GOT3 (cell line): ENCODE measurements at places on chromosomes 1 and 21.

GRCh38 chr1:21149430-21149854 is 27.3 kb downstream of the EIF4G3 start:
- no peak for DNase-seq

GRCh38 chr1:30650038-30650967 is 73.1 kb downstream of the MATN1 start:
- DNase-seq, result no peak

DNA sequence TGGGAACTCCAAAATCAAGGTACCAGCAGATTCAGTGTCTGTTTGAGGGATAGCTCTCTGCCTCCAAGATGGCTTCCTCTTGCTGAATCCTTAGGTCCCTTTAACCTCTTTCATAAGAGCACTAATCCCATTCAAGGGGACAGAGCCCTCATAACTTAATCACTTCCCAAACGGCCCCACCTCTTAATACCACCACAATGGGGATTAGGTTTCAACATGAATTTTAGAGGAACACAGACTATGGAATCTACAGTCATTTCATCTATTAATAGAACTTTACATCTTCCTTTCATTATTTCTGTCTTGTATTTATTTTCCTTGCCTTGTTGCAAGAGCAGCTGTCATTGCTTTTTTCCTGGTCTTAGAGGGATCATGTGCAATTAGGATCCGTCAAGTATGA is 30.3 kb downstream of the HOOK1 start:
- no peak for DNase-seq

GRCh38 chr1:54239035-54239383 is 39.0 kb downstream of the MRPL37 start:
- DNase-seq, result no peak

- DNase-seq, result no peak
These were observed 12.2 kb downstream of the AKIRIN1 start for GRCh38 chr1:39003281-39003680.

- no peak for DNase-seq
These were observed 8.3 kb downstream of the CFHR2 start for GRCh38 chr1:196951711-196952394.

GRCh38 chr1:231550448-231550781 is 21.9 kb downstream of the TSNAX start:
- DNase-seq, result no peak

GRCh38 chr1:49630156-49630555 is 393.6 kb downstream of the AGBL4 start:
- no peak for DNase-seq

GRCh38 chr1:226672339-226672762 is 66.7 kb downstream of the ITPKB start:
- DNase-seq, result no peak

- DNase-seq, result no peak
These were observed 178.6 kb downstream of the RRAGC start for GRCh38 chr1:38680801-38681510.

- no peak for DNase-seq
These were observed 117.6 kb upstream of the ZNF678 start for GRCh38 chr1:227445746-227446145.

DNA sequence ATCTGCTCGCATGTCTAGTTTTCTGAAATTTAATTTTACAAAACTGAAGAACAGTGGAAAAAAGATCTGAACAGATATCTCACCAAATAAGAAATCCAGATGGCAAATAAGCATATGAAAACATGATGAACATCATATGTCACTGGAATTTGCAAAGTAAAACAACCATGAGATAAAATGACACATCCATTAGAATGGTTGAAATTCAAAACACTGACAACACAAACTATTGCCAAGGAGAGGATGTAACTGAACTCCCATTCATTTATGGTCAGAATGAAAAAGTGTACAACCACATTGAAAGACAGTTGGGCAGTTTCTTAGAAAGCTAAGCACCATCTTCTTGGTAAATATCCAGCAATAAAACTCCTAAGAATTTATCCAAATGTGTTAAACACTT is 312.7 kb upstream of the NCAM2 start:
- DNase-seq, result no peak

DNA sequence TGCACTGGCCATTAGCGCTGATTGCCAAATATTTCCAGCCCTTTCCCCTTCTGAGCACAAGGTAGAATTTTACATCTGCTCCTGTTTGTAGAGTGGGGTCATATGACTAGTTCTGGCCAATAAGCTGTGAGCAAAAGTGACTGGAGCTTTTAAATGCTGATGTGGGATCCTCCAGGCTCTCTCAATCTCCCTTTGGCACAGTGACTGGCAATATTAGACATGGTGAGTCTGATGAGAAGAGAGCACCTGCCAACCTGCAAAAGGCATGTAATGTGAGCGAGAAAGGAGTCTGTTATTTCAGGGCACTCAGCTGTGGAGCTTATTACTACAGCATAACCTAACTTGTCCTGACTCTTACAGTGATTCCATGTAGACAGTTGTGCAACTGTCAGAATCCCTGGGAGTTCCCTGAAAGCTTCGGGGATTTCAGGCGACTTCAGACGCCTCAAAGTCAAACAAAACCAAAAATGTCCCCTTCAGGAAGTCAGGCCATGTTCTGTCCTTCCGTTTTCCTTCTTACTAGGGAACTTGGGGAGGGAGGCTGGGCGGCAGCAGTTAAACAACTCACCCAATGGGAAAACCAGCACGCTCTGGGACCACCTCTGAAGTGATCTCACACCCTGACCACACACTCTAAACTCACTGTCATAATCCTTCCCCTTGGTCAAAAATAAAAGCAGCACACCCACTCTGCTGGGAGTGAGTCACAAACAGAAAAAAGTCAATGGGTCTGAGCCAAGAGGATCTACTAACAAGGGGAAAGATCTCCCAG is 3.6 kb upstream of the RASSF5 start:
- peak; percentile 72 for DNase-seq

DNA sequence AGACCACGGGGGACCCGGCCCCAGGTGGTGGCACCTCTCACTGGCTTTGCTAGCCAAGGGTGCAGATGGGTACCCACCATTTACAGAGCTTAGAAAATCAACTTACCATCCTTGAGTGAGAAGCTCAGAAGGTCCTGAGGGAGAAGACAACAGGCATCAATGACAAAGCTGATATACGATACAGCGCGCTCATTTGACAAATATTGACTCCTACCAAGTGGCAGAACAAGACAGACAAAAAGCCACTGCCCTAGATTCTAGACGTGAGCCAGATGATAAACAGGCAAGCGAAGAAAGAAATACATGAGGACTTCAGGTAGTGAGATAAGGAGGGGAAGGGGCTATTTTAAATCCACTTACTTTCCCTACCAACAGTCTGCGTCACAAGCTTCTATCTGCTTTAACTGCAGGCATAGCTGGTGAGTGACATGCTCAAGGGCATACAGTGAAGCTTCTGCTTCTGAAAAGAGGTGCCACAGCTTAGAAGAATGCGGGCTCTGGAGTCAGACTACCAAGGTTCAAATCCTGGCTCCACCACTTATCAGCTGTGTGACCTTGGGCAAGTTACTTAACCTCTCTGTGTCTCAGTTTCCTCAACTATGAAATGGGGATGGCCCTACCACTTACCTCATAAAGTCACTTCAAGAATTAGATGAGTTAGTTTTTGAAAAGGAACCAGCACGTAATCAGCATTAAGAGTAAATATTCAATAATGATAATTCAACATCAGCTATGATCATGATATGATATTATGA is 29.1 kb downstream of the TMCO4 start:
- DNase-seq, result no peak

- no peak for DNase-seq
These were observed 16.9 kb downstream of the PLA2G4A start for GRCh38 chr1:186845576-186846210.

DNA sequence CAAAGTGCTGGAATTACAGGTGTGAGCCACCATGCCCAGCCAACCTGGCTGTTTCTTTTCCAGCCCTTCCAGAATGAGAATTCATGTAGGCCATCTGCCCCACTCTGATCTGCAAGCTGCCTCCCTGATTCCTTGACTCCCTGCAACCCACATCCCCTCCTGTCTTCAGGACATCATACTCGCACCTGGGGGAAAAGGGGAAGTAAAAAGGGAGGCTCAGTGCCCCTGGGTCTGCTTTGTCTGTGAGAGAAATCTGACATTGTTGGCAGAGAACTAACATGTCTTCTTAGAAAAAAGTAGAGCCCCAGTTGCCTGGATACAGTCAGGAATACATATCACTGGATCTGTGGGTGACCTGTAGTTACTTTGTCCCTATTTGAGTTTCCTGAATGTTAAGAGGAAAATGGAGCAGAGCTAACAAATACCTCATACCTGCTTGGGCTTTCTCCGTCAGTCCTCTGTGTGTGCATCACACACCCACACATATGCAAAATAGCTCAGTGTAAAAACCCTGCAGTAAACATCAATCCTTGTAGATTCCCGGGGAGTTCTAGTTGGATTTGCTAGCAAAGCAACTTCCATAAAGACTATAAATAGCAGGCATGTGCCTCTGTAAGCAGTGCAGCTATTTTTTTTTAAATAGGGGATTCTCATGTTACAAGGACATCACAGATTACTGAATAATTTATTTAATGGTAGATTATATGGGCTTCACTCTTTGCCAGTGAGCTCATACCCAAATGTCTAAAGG is 62.9 kb downstream of the TEX35 start:
- DNase-seq, result no peak

DNA sequence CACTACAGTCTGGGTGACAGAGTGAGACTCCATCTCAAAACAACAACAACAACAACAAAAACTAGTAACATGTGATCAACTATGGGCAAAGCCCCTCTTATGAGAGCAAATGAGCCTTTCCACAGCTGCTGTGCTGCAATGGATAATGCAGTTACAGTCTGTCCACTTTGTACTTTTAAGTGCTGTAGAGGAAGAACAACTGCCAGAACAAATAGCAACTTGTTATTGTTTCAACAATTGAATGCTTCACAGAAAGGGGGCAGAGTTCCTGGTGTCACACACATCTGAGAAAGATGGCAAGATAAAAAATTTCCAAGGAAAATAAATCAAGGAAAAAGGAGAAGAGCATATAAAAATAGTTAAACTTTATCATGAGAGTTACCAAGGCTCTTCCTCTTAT is 243.6 kb upstream of the DMRTA2 start:
- no peak for DNase-seq

DNA sequence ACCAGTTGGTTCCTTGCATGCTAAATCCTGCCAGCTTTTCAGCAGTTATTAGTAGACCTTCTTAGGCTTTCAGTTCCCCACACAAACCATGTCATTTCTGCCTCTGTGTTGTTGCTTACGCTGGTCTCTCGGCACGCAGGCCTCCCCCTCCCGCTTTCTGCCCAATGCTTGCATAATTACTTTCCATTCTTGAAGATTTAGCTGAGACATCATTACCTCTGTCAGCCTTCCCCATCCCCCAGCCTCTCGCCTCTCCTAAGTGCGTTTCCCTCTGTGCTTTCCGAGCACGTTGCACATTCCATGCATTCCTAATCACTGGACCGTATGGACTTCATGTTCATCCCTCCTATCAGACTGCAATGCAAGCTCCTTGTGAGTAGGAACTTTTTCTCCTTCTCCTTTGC is 26.8 kb downstream of the TSHB start:
- no peak for DNase-seq

- DNase-seq, result no peak
These were observed 16.4 kb upstream of the LGR6 start for GRCh38 chr1:202176949-202177927.

- DNase-seq, result no peak
These were observed 1531.6 kb upstream of the TPTE start for GRCh38 chr21:8989721-8990325.

DNA sequence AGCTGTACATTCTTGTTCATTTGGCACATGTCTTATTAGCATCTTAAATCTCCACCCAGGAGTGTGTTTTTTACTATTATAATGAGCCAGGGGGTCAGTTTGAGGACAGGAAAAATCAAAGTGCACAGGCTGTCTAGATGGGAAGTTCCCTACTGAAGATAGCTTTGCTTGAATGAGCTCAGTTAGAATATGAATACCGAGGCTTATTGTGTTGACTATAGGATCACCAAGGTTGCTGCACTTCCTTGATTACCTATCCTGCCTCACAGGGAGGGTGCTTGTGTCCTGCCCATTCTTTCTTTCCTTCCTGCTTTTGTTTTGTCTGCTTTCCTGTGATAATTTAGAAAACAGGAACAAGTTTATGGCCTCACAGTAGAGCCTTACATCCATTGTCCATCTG is 16.3 kb downstream of the PHGDH start:
- DNase-seq, result no peak

GRCh38 chr1:236027104-236027503 is 37.8 kb downstream of the NID1 start:
- no peak for DNase-seq

DNA sequence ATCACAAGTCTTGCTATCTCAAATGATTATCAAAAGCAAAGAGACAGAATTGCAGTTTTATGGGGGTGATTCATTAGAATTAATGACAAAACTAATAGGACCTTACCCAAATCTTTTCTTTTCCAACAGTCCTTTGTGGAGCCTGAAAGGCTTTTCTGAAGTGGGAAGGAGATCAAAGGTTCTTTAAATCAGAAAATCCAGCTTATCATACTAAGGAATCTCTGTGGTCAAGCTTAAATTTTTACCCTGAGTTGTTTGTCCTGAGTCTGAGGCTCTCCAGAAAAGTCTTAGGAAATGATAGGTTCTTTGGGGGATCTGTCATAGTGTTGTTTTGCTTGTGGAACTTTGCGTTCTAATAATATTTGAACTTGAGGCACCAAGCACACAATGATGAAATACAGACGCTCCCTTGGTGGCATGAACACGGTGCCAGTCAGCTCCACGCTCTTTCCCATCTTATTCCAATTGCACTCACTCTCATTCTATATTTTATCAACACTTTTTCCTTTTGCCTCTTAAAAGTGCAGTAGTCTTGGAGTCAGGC is 38.0 kb upstream of the COL24A1 start:
- no peak for DNase-seq

GRCh38 chr1:176136891-176137290 is 70.2 kb downstream of the COP1 start:
- no peak for DNase-seq

DNA sequence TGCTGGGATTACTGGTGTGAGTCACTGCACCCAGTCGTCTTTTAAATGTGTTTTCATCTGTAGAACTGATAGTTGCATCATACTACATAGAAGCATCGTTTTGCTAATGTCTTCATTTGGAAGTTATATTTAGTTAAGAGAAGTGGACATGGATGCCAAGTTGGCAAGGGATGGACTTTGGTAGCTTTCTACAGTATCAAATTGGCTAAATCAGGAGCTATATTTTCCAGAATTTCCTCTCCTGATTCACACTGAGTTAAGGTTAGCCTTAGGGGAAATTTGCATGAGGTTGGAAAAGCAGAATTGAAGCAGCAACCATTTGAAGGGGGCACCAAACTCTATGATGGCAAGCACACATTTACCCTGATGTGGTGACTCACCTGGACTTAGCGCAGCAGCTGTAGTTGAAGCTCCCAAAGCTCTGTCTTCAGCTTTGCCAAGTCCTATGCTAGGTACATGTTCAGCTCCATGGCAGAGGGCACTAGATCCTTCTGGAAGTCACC is 43.9 kb downstream of the DUSP10 start:
- no peak for DNase-seq

GRCh38 chr1:100955322-100955721 is 59.4 kb downstream of the SLC30A7 start:
- DNase-seq, result no peak

GRCh38 chr1:172894349-172895049 is 156.2 kb downstream of the TNFSF18 start:
- no peak for DNase-seq

GRCh38 chr1:19377812-19378718 is 65.9 kb downstream of the SLC66A1 start:
- no peak for DNase-seq
